Brain pericyte (primary cell): ENCODE measurements at places on chromosomes 1 and 21.

DNA sequence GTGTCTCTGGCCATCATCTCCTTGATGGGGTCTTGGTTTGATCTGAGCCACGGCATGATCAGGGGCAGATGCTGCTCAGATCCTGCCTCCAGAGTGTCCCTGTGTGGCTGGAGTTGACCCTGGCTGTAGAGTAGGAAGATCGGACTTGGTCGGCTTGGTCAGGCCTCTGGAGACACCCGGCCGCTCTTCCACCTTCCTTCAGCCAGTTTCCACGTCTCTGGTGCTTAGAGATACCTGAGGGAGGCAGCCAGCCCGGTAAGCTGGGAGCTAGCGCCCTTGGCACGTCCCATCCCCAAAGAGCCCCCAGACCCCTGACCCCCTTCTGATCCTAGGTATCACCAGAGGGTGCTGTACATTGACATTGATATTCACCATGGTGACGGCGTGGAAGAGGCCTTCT is 8.8 kb downstream of the MARCKSL1 start:
- DNase-seq, result no peak

DNA sequence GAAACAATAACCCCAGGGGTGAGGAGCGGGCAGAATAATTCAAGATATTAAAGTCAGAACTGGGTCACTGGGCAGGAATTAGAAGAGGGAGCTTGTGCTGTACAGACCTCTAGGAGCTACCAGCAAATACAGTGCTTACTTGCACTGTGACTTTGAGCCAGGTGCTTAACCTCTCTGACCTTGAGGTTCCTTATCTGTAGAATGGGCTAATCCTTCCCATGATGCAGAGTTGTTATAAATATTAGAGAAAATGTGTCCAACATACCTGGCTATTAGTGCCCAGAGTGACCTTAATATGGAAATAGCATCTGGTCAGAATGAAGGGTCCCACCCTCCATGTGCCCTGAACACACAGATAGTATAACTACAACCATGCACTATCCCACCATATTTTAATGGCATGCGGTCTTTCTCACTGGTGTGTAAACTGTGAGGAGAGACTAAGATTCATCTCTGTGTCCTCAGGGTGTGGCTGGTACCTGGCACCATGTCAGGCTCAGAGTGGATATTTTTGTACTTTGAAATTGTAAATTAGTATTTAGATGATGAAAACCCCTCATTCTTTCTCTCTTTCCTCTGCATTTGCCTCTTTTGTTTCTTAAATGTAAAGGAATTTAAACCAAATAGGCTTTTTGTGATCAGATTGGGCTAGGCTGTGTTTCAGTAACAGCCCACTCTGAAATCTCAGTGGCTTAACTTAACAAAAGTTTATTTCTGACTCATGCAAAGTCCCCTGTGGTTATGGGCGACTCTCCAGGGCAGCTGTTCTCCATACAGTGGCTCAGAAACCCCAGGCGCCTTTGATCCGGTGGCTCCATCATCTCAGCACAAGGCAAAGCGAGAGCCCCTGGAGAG is 60.0 kb upstream of the ROR1 start:
- peak; percentile 59 for DNase-seq

DNA sequence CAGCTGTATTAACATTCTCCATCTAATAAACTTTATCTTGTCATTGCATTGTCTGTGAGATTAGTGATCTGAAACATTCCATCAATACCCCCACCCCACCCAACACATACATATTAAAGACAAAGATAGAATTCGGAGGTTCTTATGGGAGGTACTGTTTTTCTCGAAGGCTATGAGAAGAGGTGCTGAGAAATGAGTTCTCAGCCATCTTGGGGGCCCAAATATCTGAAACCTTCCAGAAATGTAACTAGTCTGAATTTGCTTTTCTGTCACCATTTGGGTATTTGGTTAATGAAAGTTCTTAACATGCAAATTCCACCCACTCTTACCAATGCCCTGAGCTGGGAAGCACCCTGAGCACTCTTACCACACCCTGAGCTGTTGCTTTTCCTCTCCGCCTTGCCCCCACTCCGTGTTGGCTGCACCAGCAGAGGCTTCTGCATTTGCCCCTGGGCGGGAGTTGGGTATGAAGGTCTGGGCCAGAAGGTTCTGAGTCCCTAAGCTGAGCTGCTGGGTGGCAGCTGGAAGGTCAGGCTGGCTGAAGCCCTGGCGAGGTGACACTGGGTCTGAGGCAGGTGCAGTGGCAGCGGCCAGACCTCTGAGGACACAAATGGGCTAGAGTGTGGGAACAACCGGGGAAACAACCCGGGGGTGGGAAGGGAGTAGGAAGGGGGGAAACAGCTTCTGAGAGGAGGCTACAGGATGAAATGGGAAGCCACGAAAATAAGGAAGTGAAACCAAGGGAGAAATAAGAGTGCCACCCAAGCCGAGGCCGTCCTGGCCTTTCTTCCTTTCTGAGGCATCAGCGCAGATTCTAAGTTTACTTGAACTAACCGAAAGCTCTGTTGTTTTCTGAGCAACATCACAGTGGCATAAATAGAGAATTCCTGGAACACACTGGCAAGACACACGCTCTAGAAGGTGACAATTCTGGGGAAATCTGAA is 26.3 kb upstream of the IER5 start:
- DNase-seq, result no peak

DNA sequence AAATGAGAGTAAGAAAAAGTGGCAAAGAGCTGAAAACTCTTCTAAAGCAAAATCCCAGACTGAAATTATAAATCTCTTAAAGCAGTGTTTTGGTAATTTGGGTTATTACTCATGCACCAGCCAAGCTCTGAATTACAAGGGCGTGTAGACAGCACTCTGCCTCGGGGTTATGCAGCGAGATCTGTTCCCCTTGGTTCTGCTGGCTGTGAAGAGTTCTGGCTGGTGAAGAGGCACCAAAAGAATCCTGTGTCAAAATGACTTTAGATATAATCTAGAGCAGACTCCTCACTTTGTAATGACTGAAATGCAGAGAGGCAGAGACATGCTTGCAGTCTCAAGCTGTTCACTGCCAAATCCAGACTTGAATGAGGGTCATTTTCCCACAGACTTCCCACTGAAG is 461.8 kb upstream of the CXADR start:
- DNase-seq, result no peak

- DNase-seq, result no peak
These were observed 90.5 kb upstream of the ADAR start for GRCh38 chr1:154698320-154699096.

DNA sequence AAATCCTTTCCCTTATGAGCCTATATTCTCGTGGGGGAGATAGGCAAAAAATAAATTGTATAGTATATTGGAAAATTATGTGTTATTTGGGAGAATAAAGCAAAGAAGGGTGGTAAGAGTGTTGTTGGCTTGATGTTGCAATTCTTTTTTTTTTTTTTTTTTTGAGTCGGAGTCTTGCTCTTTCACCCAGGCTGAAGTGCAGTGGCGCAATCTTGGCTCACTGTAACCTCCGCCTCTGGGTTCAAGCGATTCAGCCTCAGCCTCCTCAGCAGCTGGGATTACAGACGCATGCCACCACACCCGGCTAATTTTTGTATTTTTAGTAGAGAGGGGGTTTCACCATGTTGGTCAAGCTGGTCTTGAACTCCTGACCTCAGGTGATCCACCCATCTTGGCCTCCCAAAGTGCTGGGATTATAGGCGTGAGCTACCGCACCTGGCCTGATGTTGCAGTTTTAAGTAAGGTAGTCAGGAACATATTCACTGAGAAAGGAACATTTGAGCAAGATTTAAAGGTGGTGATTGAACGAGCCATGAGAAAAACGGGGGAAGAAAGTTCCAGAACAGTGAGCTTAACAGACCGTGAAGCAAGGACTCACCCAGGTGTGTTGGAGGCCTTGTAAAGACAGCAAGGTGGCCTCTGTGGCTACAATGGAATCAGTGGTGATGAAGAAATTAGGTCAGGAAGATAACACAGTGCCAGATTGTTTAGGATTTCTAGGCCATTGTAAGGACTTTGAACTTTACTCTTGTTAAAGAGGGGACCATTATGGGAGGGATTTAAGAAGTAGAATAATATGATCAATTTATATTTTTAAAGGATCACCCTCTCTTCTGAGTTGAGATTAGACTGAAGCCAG is 45.8 kb downstream of the RPRD2 start:
- DNase-seq, result no peak

- no peak for DNase-seq
These were observed 238.3 kb upstream of the ESRRG start for GRCh38 chr1:216961516-216961915.

DNA sequence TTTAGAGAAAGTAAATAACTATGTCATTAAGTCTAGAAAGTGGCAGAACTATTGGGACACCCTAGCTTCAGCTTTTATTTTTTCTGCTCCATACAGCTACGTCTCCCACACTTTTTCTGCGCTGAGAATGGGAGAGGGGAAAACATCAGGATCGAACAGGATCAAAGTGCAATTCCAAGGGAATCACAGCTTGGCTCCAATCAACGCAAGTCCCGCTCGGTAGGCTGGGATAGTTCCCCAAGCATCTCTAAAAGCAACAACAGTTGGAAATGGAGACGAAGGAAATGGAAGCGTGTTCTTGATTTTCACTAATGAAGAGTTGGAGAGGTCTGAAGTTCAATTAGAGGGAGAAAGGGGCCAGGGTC is 536 bp downstream of the HMGCL start:
- no peak for DNase-seq

DNA sequence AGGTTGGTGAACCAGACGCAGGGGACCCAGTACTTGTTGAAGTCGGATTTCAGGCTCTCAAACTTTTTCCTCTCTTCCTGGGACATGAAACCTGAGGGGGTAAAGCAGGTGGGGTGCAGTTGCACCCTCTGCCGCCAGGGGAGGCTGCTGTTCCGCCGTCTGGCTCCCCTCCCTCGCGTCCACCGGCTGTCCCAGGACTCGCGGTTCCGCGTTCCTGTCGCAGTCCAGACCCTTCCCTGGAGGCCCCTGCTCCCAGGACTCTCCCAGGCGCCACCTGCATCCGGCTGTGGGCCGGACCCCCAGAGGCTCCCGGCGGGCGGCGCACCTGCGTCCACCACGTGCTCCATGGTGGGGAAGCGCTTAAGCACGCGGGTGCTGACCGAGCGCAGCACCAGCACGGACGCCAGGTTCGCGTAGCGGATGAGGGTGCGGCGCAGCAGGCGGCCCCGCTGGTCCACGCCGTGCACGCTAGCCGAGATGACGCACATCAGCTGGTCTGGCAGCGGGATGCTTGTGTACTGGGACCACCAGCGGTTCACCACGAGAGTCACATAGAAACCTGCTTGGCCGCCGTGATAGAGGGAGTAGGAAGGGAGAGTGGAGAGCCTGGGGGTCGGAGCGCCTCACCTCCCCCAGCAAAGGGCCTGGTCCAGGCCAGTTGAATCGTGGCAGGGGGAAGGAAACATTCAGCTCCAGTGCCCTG is 1.7 kb downstream of the BEST4 start:
- DNase-seq, result peak; percentile 95

DNA sequence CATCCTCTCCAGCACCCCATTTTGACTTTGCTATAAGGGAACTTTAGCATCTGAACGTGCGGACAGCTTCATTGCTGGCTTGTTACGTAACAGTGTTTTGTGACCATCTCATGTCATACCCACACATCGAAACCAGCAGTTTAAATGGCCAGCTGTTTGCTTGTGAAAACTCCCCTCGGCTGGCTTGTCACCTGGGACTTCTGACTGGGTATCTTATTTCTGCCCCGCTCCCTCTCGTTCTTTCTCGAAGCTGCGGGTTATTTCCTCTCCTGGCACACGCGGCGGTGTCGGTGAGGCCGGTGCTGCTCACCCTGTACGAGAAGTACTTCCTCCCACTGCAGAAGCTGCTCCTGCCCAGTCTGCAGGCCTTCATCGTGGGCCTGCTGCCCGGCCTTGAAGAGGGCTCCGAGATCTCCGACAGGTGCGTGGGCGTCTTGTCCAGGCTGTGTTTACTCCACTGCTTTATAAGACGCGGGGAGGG is 43.5 kb downstream of the DOP1B start:
- DNase-seq, result no peak

DNA sequence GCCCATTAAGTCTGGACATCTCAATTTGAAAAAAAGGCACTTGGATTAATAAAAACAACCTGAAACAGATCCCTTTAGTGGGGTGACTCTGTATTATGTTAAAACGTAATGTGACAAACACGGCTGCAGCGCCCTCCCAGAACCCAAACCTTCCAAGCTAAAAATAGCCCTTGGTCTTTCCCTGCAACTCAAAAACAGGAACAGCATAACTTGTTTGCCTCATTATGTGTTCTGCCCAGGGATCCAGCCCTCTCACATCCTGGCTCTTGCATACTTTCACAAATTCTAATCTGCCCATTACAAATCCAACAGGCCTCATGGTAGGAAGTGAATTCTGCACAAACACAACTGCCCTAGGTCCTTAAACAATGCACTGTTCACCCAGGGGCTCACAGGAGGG is 94.7 kb upstream of the GADD45A start:
- no peak for DNase-seq

GRCh38 chr1:43068911-43069310 is 103.2 kb downstream of the EBNA1BP2 start:
- no peak for DNase-seq

GRCh38 chr1:208159555-208160258 is 84.5 kb downstream of the PLXNA2 start:
- DNase-seq, result peak; percentile 68

DNA sequence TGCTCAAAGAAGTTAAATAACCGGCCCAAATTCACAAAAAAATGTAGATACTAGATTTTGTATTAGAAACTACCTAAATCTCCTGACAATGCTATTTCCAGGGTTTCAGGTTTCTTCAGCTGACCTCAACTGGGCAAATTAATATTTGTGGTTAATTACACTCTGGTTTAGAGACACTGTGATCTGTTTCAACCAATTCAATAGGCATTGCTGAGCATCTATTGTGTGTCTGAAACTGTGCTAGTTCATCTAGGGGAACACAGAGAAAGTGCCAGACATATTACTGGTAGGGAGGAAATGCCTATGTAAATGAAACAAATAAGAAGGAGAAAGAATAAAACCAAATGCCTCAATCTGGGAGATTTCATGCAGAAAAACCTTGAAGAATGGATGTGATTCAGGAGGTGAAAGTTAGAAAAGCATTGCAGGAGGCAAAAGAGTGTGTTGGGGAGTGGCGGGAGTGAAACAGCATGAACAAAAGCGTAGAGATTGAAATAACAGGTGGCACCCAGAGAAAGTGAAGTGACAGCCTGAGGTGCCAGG is 51.3 kb upstream of the IVNS1ABP start:
- no peak for DNase-seq

- DNase-seq, result no peak
These were observed 6.0 kb downstream of the S100B start for GRCh38 chr21:46598581-46599572.

DNA sequence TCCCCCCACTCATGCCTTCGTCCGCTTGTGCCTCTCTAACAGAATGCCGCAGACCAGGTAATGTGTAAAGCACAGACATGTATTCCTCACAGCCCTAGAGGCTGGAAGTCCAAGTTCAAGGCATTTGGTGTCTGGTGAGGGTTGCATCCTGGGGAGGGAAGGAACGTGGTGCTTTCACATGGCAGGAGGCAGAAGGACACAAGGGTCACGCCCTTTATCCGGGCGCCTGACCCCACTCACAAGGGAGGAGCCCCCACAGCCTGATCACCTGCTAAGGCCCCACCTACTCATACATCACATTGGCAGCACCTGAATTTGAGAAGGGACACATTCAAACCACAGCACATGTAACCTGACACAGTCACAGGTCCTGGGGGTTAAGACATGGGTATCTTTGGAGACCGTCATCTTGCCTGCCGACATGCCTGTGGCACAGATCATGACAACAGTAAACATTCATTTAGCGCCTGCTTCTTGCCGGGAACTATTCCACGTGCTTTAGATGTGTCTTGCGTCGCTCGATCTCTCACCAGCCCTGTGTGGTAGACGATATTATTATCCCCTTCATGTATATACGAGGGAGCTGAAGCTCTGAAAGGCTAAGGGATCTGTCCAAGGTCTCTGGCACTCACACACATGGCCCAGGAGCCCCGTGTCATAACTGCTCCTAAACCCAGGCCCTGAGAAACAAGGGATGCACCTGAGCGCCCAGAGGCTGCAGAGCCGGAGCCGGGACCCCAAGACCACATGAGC is 235.6 kb downstream of the NPHP4 start:
- no peak for DNase-seq
